ENCODE measurements at places on chromosomes 11 and 22. TPM values are rescaled to one million over a fixed set of nuclear protein-coding genes. Genes with fewer than 3 reads are reported as not detected.

DNA sequence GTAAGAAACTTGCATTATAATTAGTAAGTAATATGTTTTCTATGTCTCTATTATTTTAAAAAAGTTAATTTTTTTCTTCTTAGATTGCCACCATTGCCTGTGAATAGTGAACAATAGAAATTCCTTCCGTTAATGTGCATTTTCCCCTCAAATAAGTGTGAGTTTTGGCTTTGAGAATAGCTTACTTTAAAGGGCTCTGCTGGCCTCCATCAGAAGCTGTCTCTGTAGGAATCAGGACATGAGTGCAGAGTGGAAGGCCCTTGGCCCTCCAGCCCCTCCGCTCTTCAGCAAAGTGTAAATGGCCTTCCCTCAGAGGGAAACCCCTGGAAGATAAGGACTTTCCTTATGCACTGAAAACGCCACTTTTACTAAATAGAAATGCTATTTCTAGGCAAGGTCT is 24.1 kb upstream of the ADORA2A start:
- no peak for DNase-seq

GRCh38 chr11:131228378-131228777 is 142.0 kb upstream of the NTM start:
- no peak for DNase-seq

The TCP11L1 gene
- 21.0 TPM for total RNA-seq

- DNase-seq, result no peak
Observed at GRCh38 chr22:41828516-41828915, 4.4 kb upstream of the SREBF2 start.

DNA sequence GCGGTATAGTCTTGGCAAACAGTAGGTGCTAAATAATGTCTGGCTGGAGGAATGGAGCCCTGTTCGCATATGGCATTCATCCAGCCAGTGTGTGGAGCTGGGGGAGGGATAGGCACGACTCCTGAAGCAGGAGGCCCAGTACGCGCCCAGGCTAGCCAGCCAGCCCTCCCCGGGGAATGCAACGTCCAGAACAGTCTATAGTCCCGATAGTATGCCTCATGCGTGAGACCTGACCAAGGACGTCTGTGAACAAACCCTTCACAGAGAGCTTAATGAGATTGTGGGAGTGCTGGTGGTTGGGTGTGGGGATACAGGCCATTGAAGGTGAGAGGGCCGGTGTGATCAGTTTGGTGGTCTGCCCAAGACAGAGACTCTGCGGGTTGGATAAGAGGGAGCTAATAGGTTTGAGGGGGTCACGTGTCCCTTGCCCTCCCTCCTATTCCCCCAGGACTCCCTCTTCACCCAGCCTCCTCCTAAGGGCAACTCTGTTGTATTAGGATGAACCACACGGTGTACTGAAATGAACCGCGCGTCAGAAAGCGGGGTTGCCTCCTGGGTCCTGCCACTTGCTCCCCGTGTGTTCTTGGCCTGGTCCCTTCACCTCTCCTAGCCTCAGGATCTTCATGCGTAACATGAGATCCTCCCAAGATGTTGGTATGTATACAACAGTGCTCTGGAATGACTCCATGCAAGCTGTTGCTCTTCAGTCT is 987 bp upstream of the GRIK4 start:
- DNase-seq, result no peak

Data from tongue (tissue), 3 donors.